ENCODE measurements at places on chromosomes 2 and 18.
A peak's percentile ranks its signal among the peaks of the same experiment; 100 is the strongest.

- H3K27me3 ChIP-seq = no peaks in the 10 kb centered on the region
- no peak for DNase-seq
- H3K27ac ChIP-seq = no peak overlapping the region
- H3K36me3 ChIP-seq = no peaks in the 10 kb centered on the region
These were observed 96.3 kb downstream of the ARMC9 start for GRCh38 chr2:231294571-231295362.

GRCh38 chr2:168434146-168434545 lies 21.9 kb upstream of the CERS6 start:
- H3K4me3 ChIP-seq = no peak overlapping the region
- no peaks in the 10 kb centered on the region for H3K27me3 ChIP-seq
- peaks cover 41% of the 10 kb centered on the region for H3K4me1 ChIP-seq
- DNase-seq = no peak
- no peak overlapping the region for H3K27ac ChIP-seq

GRCh38 chr18:70197026-70197425 lies 8.5 kb downstream of the RTTN start:
- no peaks in the 10 kb centered on the region for H3K27me3 ChIP-seq
- no peaks in the 10 kb centered on the region for H3K4me1 ChIP-seq
- peaks cover 14% of the 10 kb centered on the region for H3K36me3 ChIP-seq
- H3K27ac ChIP-seq = no peak overlapping the region
- no peak overlapping the region for H3K4me3 ChIP-seq

DNA sequence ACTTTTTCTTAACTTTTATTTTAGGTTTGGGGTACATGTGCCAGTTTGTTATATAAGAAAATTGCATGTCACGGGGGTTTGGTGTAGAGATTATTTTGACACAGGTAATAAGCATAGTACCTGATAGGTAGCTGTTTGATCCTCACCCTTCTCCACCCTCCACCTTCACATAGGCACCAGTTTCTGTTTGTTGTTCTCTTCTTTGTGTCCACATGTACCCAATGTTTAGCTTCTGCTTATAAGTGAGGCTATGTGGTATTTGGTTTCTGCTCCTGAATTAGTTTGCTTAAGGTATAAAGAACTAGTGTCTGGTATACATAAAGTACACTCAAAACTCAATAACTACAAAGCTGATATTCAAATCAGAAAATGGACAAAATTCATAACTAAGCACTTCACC lies 654.6 kb upstream of the LINC00305 start:
- H3K4me1 ChIP-seq = no peaks in the 10 kb centered on the region
- no peak overlapping the region for H3K4me3 ChIP-seq
- no peaks in the 10 kb centered on the region for H3K27me3 ChIP-seq
- no peak overlapping the region for H3K27ac ChIP-seq

- H3K36me3 ChIP-seq = no peaks in the 10 kb centered on the region
- H3K27ac ChIP-seq = no peak overlapping the region
- no peak overlapping the region for H3K4me3 ChIP-seq
These were observed 29.7 kb downstream of the CCDC141 start for GRCh38 chr2:179020156-179020750.

DNA sequence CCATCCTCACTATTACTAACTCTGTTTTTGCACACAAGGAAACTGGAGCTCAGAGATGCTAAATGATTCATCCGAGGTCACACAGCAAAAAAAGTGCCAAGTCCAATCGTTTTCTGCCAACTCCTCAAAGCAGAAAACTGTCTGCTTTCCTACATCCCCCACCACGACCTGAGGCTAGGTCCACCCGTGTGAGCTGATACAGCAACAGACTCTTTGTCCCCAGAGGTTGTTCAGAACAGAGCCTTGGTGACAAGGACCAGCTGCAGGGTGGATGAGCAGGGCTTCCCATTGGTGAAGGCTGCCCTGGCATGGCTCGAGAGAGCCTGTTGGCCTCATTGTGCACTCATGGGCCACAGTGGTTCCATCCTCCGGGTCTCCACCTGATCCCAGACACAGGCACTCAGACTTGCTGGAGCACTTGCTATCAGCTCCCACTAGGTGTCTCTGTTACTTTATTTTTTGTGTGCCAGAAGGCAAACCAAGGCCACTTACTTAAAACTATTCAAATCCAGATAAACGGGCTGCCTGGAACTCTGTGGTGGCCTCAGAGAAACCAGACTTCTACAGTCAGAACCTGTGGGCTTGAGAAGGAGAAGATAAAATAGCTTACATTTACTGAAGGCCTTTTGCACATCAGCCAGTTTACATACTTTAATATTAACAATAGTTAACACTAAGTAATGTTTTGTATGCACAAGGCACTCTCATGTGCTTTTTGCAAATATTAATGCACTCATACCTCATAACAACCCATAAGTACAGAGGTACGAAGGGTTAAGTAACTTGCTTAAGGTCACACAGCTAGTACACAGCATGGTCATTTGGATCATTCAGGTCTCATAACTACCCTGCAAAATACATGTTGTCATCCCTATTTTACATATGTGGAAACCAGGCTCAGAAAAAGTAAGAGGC lies 62.9 kb upstream of the CTIF start:
- H3K4me3 ChIP-seq = no peak overlapping the region
- no peaks in the 10 kb centered on the region for H3K36me3 ChIP-seq
- peaks cover 4% of the 10 kb centered on the region for H3K27me3 ChIP-seq

DNA sequence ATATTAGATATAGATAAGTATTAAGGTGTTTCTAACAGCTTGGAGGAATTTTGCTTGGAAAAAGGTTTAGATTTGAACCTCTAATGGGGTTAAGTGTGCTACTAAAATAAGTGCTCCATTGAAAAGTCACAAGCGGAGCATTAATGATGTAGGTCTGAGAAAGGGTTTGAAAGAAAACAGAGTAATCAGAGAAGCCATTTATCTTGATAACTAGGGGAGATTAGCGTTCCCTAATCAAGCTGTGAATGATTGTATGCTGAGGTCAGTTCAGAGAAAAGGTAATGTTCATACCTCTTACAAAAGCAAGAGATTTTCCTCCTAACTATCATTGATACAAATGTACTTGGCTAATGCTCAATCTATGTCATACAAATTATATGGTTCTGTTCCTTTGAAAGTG lies 1.5 kb downstream of the ARHGAP25 start:
- no peak for DNase-seq
- H3K27ac ChIP-seq = peak overlapping the region; percentile 83
- no peaks in the 10 kb centered on the region for H3K27me3 ChIP-seq
- H3K36me3 ChIP-seq = peaks cover 3% of the 10 kb centered on the region

- H3K27me3 ChIP-seq = no peaks in the 10 kb centered on the region
- H3K4me1 ChIP-seq = no peaks in the 10 kb centered on the region
- no peak for DNase-seq
- no peak overlapping the region for H3K4me3 ChIP-seq
- no peak overlapping the region for H3K27ac ChIP-seq
These were observed 38.9 kb upstream of the GREB1L start for GRCh38 chr18:21203126-21203525.

DNA sequence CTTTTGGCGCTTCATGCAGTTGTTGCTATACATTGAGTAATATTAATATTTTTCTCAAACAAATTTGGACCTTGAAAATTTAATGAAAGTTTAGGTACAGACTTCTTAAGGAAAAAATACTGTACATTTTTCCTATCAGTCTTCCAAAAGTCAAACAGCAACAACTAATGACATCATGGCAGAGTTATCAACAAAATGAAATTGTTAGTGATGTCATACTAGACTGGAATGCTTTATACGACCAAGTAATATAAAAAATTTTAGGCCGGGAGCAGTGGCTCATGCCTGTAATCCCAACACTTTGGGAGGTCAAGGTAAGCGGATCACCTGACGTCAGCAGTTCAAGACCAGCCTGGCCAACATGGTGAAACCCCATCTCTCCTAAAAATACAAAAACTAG lies 12.0 kb upstream of the STPG4 start:
- H3K4me3 ChIP-seq = no peak overlapping the region
- DNase-seq = no peak
- H3K4me1 ChIP-seq = peaks cover 14% of the 10 kb centered on the region
- H3K36me3 ChIP-seq = peaks cover 44% of the 10 kb centered on the region
- no peak overlapping the region for H3K27ac ChIP-seq

DNA sequence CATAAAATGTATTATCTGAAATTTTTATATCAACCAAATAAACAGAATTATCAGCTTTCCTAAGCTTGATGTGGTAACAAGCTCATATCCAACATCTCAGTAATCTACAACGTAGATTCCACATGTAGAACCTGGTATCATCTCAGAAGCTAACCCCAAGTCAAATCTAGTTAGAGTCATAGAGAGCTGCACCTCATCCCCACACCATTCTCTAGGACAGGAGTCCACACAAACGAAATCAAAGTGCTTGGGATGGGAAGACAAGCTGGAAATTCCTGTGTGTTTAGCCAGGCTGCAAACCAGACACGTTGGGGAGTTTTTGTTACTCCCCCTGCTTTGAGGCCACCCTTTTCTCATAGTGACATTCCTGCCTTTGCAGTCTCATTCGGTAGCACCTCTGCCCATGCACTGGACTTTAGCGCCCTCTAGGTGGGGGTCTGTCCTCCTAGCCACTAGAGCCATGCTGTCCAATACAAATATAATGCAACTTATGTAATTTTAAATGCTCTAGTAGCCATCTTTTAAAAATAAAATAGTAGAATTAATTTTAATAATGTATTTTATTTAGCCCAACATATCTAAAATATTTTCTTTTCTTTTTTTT lies 28.1 kb upstream of the SATB2 start:
- no peak for DNase-seq
- no peaks in the 10 kb centered on the region for H3K36me3 ChIP-seq
- no peak overlapping the region for H3K4me3 ChIP-seq
- no peaks in the 10 kb centered on the region for H3K4me1 ChIP-seq
- no peaks in the 10 kb centered on the region for H3K27me3 ChIP-seq
- H3K27ac ChIP-seq = no peak overlapping the region

DNA sequence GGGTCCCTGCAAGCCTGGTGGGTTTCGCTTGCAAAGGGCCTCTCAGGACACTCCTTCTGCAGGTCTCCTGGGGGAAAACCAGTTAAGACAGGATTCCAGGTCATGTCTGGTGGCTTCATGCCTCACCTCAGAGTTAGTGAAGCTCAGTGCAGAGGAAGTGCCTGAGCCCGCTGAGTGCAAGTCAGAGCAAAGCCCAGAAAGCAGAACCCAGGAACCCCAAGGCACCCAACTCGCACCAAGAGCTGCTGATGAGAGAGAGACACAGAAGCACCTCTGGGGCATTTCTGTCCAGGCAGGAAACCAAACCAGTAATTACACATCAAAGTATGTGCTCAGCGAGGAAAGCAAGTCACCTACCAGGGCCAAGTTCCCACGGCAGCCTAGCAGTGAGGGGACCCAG lies 78.4 kb downstream of the ARHGEF4 start:
- no peaks in the 10 kb centered on the region for H3K4me1 ChIP-seq
- no peak overlapping the region for H3K4me3 ChIP-seq
- H3K36me3 ChIP-seq = no peaks in the 10 kb centered on the region
- H3K27ac ChIP-seq = no peak overlapping the region
- no peak for DNase-seq

GRCh38 chr2:160399880-160400279 lies 93.7 kb downstream of the RBMS1 start:
- peaks cover 82% of the 10 kb centered on the region for H3K4me1 ChIP-seq
- no peaks in the 10 kb centered on the region for H3K27me3 ChIP-seq
- no peak for DNase-seq
